Hematopoietic multipotent progenitor cell treated with erythropoietin and hydrocortisone succinate and interleukin-3 and kit ligand, for 4 days (in vitro differentiated cells): ENCODE measurements at places on chromosomes 1 and 21.
A peak's percentile ranks its signal among the peaks of the same experiment; 100 is the strongest.

DNA sequence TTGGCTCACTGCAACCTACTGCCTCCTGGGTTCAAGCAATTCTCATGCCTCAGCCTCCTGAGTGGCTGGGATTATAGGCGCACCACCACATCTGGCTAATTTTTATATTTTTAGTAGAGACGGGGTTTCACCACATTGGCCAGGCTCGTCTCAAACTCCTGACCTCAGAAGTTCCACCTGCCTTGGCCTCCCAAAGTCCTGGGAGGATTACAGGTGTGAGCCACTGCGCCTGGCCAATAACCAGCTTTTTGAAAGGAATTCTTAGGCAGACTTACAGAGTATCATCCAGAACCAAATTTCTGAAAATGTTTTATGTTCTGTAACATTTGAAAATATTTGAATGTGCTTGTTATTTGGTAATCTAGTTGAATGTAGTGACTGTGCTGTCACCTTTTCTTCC is 14.6 kb downstream of the BTF3L4 start:
- no peak for DNase-seq

GRCh38 chr1:156571919-156572662 is at the start of gene IQGAP3:
TSS of gene IQGAP3 (minus strand) at chr1:156572565. CDS start at chr1:156572529, 36 bp downstream.
- peak; percentile 90 for DNase-seq

GRCh38 chr1:19202396-19202795 is 7.7 kb downstream of the UBR4 start:
- DNase-seq, result peak; percentile 46

DNA sequence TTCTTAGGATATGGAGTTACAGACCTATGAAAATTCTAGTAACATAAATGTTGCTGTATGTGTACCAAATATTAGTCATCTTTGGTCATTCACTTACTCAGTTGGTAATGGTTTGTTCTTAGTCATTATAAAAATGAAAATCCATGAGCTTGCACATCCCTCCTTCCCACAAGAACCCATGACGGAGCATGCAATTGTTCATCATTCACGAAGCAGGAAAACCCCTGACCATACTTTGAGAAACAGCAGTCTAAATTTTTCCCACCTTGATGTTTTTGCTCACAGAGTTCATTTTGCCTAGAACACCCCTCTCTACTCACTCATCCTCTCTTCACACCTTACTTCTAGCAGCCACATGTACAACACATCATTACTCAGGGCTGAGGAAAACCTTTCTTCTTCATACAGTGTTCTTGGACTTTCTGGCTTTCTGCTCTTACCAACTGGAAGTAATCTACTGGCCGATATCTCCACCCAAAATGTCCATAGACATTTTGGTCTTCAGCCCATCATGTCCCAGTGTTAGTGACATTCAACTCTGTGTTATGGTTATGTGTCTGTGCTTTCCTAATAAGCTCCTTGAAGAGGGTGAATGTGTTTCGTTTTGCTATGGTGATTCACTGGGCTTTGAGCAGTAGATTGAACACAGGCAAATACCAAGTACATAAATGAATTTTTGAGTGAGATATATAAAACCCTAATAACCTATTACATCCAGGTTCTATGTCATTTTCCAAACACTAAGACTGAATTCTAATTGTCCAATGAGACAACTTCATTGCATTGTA is 189.9 kb downstream of the ZC3H11B start:
- no peak for DNase-seq
